Retinal pigment epithelial cell (primary cell): ENCODE measurements at places on chromosomes 7 and 10.

GRCh38 chr7:25765110-25765655 lies 386.8 kb upstream of the NFE2L3 start:
- no peak for DNase-seq

- no peak for DNase-seq
Measured at GRCh38 chr10:61164458-61165160, 220.6 kb upstream of the RHOBTB1 start.

- DNase-seq = no peak
Measured at GRCh38 chr10:29555746-29556481, 78.9 kb downstream of the SVIL start.

GRCh38 chr7:86889501-86889900 lies 170.0 kb downstream of the ELAPOR2 start:
- DNase-seq = no peak

- DNase-seq = no peak
Measured at GRCh38 chr10:13053794-13054462, 46.0 kb upstream of the OPTN start.
